ENCODE measurements at places on chromosomes 4 and X. TPM values are rescaled to one million over a fixed set of nuclear protein-coding genes. Genes with fewer than 3 reads are reported as not detected.

DNA sequence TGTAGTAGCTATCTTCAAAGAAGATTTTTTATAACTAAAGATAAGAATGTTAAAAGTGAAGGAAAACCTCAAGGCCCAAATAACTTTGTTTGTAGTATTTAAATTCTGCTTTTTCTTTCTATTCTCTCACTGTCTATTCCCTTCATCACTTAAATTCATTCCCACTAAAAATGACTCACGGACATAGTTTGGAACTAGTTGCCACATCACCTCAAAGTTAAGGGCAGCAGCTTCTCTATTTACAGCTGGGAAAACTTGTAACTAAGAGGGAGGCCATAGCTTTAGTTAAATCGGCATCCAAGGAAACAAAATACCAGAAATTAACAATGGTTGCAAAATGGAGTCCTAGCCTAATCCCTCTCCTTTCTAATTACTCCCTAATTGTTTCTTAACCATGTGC, 325.4 kb upstream of the MAGEB2 start:
- H3K27ac ChIP-seq, result no peak overlapping the region
- no peaks in the 10 kb centered on the region for H3K27me3 ChIP-seq
- no peak overlapping the region for H3K4me3 ChIP-seq

GRCh38 chrX:138504273-138504672, 207.2 kb downstream of the FGF13 start:
- no peaks in the 10 kb centered on the region for H3K27me3 ChIP-seq
- no peaks in the 10 kb centered on the region for H3K36me3 ChIP-seq
- H3K4me1 ChIP-seq, result no peaks in the 10 kb centered on the region
- no peak overlapping the region for H3K27ac ChIP-seq

- H3K4me3 ChIP-seq, result no peak overlapping the region
- H3K36me3 ChIP-seq, result no peaks in the 10 kb centered on the region
- DNase-seq, result no peak
- no peaks in the 10 kb centered on the region for H3K4me1 ChIP-seq
These were observed 117.3 kb upstream of the NOCT start for GRCh38 chr4:138898282-138898681.

- H3K36me3 ChIP-seq, result no peaks in the 10 kb centered on the region
- H3K4me3 ChIP-seq, result peak overlapping the region; percentile 87
- peak overlapping the region; percentile 68 for H3K27ac ChIP-seq
These were observed 806 bp upstream of the CD99L2 start for GRCh38 chrX:150899191-150899757.

DNA sequence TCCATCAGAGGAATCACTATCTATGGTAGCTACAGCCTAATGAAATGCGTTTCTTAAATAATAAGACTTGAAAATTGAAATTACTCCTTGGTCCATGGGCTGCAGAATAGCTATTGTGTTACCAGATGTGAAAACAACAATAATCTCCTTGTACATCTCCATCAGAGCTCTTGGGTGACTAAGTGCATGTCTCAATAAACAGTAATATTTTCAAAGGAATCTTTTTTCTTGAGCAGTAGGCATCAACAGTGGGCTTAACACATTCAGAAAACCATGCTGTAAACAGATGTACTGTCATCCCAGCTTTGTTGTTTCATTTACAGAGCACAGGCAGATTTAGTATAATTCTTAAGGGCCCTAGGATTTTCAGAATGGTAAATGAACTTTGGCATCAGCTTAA, 67.3 kb downstream of the GLUD2 start:
- DNase-seq, result no peak
- H3K4me3 ChIP-seq, result no peak overlapping the region
- H3K4me1 ChIP-seq, result no peaks in the 10 kb centered on the region
- H3K27ac ChIP-seq, result no peak overlapping the region
- H3K36me3 ChIP-seq, result no peaks in the 10 kb centered on the region
- H3K27me3 ChIP-seq, result peaks cover 1% of the 10 kb centered on the region

- H3K27ac ChIP-seq, result no peak overlapping the region
- no peak overlapping the region for H3K4me3 ChIP-seq
- no peaks in the 10 kb centered on the region for H3K27me3 ChIP-seq
- no peak for DNase-seq
These were observed 47.9 kb upstream of the PGRMC2 start for GRCh38 chr4:128335541-128335940.

DNA sequence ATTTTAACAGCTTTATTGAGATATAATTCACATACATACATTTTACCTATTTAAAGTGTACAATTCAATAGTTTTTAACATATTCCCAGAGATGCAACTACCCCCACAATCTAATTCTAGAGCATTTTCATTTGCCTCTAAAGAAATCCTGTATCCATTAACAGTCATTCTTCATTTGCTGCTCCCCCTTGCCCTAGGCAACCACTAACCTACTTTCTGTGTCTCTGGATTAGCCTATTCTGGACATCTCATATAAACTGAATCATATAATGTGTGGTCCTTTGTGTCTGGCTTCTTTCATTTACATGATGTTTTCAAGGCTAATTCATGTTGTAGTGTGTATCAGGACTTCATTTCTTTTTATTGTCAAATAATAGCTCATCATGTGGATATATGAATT, 105.1 kb upstream of the GRPR start:
- H3K4me1 ChIP-seq, result no peaks in the 10 kb centered on the region
- no peak overlapping the region for H3K27ac ChIP-seq
- no peaks in the 10 kb centered on the region for H3K36me3 ChIP-seq
- DNase-seq, result no peak
- H3K4me3 ChIP-seq, result no peak overlapping the region

- peaks cover 15% of the 10 kb centered on the region for H3K4me1 ChIP-seq
- no peak overlapping the region for H3K27ac ChIP-seq
- H3K36me3 ChIP-seq, result peaks cover 7% of the 10 kb centered on the region
- no peak for DNase-seq
- no peaks in the 10 kb centered on the region for H3K27me3 ChIP-seq
These were observed 18.7 kb downstream of the APOO start for GRCh38 chrX:23888887-23889501.

NR3C2 gene
- polyA plus RNA-seq, result 1.2 TPM

GCNA gene
- polyA plus RNA-seq, result 1.8 TPM

Data from immature natural killer cell (primary cell).